ENCODE measurements at places on chromosomes 7 and 10.

DNA sequence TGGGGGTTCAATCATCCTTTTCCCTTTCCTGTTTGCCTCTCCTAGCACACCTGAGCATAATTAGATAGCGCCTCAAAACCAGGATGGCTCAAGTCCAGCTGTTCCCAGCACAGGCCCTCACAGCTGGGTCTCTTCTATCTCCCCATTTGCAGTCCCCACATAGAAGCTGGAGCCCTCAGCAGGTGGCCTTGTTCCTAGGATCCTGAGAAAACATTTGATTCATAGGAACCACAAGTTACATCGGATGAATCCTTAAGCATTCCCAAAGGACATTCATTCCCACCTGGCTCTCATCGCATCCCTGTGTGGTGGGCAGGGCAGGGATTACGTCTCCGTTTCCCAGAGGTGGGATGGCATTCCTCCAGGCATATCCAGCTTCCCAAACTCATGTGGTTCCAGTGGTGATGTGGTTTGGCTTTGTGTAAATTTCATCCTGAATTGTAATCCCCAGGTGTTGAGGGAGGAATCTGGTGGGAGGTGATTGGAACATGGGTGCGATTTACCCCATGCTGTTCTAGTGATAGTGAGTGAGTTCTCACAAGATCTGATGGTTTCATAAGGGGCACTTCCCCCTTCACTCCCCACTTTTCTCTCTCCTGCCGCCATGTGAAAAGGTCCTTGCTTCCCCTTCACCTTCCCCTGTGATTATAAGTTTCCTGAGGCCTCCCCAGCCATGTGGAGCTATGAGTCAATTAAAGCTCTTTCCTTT lies 49.8 kb upstream of the LEP start:
- DNase-seq = no peak

DNA sequence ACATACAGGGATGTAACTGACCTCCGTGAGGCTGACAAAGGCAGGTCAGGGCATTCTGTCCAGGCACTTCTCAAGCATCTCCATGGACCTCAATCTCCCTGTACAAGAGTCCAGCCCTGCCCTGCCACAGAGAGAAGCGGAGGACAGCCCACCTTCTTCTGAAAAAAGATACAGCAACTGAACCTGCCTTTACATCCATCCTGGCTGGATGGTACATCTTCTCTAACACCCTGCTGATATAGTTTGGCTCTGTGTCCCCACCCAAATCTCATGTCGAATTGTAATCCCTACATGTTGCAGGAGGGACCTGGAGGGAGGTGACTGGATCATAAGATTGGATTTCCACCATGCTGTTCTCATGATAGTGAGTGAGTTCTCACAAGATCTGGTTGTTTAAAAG lies 40.5 kb upstream of the KCNMA1 start:
- no peak for DNase-seq

DNA sequence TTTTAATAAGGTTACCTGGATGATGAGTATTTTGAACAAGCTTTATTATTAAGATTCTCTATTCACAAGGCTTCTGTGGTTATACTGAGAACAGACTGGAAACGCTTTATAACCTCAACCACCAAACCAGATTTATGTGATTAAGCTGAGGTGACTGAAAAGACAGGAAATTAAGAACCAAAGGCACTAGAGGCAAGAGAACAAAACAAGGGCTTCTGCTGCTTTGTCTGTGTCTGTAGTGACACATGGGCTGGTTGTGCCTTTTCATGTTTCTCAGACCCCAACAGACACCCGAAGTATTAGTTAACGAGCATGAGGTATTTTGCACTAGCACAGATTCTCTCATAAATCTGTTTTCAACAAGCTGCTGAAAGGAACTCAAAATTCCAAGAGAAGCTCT lies 64.4 kb downstream of the RAPGEF5 start:
- DNase-seq = no peak

GRCh38 chr10:73553761-73554160 lies 37.4 kb downstream of the USP54 start:
- DNase-seq = no peak

DNA sequence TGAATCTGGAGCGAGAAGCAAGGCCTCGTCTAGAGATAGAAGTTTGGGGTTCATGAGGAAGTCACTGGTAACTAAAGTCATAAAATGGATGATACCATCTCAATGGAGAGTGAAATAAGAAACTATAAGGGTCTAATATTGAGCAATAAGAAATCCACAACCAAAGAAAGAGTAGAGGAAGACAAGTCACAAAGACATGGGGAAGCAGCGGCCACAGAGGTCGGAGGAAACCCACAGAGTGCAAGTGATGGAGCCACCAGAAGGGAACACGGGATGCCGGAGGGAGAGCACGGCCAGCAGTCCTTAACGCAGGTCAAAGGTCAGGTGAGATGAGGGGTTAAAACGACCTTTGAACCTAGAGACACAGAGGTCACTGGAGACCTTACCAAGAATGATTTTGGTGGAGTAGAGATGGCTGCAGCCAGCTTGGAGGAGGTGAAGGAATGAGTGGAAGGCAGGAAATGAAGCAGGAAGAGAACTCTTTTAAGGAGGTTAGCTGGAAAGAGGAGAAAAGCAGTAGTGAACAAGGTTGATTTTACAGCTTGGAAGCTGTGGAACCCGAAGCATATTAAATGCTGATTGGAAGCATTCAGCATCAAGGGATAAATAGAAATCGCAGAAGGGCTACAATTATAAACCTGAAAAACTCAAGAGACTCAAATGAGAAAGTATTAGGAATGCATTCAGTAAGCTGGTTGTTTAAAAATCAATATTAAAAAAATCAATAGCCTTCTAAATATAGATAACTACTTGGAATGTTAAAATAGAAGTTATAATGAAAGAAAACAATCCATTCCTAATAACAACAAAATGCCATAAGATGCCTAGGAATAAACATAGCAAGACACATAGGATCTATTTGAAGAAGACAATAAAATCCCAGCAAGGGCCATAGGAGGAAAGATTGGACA lies 93.7 kb downstream of the SVOPL start:
- no peak for DNase-seq

DNA sequence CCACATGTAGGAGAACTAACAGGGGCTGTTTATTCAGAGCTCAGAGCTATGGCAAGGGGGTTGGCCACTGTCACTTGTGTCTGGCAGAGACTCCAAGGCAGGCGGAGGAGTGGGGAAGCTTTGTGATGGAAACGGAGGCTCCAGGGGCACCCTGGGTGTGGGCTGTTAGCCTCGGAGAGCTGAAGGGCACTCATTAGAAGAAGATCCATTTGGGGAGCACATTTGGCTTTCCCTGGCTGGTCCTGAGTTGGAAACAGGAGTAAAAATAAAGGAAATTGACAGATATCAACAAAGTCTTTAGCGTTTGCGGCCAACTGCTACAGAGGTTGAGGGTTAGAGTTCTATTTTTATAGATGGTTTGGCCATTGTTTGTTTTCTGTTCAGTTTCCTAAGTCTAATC lies 288.3 kb upstream of the MKI67 start:
- no peak for DNase-seq

DNA sequence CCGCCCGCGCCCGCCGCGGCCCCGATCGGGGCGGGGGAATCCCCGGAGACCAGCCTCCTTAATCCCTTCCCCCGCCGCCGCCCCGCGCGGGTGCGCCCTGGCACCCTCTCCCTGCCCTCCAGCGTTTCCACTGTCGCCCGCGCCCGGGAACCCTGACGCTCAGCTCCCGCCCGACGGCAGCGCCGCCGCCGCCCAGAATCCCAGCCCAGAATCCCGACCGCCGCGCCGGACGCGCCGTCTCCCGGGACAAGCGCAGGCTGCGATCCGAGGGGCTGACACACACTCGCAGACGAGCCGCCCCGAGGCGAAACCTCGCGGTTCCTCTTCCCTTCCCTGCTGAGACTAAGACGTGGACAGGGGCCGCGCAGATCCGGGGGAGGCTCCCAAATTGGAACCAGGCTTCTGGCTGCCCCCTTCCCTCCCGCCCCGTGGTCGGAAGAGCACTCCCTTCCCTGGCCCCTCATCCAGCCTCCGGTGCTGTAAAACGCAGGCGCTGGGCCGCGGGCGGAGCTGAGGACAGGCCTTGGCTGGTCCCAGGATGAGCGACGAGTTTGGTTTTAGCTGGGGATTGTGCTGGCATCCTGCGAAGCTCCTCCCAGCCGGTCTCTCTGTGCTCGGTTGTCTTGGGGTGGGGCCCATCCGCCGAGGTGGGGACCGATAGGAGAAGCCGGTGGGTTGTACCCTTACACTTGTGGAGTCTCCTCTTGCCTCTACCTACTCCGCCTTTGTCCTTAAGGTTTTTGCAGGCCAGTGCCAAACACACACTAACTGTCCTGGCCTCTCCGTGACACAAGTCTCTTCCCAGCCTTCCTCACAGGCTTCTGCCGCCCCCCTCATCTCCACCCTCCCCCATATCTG lies 1.1 kb downstream of the MARVELD1 start:
- DNase-seq = no peak

GRCh38 chr7:141551094-141551781 lies at the start of gene AGK:
Gene AGK, plus strand, starts transcription at chr7:141551410. Its CDS starts 4,057 bp downstream, at chr7:141555467.
- DNase-seq = peak; percentile 61

DNA sequence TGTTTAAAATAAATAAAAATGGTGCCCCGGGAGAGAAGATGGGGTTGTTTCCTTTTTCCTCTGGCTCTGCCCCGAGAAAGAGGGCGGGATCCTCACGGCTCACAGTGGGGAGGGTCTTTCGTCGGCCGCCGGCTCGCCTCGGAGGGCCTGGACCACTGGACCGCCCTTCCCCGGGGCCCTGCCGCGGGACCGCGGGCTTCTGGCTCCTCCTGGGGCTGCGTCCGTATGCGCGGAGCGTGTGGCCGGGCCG lies 3.5 kb upstream of the IGF2BP3 start:
- DNase-seq = peak; percentile 62

DNA sequence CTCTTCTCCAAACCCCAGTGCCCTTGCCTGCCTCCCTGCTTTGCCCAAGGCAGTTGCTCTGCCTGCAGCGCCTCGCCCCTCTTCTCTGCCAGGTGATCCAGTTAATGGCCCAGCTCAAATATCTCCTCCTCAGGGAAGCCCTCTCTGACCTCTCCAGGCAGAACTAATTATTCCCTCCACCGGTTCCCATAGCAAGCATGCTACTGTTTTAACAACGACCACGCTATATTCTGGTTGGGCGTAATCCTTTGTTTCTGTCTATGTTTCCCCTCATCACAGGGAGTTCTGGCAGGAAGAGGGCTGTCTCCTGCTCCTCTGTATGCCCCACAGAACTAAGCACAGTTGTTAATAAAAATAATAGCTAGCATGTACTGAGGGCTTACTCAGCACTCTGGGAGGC lies 36.8 kb upstream of the R3HCC1L start:
- no peak for DNase-seq

DNA sequence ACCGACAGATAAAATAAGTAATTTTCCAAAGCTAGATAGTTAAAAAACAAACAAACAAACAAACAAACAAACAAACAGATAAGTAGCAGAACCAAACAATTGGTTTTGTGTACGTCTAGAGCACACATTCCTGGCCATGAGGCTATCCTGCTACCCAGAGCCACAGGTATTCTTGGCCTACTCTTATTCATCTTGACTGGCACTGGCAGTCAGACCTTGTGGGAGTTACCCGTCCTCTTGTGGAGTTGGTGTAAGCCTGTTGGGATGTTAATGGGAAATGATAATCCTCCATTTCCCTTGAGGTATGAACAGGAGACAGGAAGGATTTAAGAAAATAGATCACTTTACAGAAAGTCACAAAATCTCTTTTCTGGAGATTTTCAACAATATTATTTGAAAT lies 142.4 kb upstream of the MEOX2 start:
- no peak for DNase-seq

- DNase-seq = no peak
Measured at GRCh38 chr10:55629793-55630490, 731.1 kb downstream of the ZWINT start.

GRCh38 chr7:5068521-5068920 lies 22.9 kb downstream of the RBAK start:
- no peak for DNase-seq

DNA sequence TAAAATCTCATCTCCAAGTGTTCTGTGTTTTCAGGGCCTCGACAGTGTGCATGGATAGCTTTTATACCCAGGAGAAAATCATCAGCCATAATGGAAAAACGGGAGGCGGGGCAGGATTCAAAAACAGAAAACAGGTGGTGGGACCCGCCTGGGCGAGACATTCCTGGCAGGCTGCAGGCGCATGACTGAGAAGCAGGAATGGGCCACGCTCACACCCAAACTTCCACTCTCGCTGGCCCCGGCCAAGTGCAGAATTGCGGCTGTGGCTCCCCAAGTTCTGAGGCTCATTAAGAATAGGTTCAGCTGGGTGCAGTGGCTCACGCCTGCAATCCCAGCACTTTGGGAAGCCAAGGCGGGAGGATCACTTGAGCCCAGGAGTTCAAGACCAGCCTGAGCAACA lies 60.6 kb downstream of the C10orf143 start:
- no peak for DNase-seq

DNA sequence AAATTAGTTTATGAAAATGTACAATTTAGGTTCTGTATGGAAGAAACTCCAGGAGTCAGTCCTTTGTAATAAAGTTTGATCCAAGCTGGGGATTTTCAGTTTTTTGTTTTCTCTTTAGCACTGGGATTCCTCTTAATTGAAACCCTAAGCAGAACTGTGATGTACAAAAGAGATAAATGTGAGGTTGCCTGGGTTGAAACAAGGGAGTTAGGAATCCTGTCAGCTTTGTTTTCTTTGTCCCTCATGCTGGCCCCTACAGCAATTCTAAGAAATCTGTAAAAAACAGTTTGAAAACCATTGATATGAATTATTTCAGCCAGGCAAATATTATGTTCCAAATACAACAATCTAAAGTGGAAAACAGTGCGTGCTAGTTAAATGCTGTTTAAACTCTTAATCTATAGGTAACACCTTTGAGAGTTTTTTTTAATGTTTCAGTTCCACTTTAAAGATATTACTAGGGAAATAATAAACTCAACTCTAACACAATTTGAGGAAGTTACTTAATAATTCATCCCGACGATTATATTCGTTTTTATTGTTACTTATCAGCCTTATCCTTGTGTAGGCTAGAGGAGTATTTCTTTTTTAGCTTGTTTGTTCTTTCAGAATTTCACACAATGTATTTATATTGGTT lies 65.3 kb downstream of the SGCE start:
- no peak for DNase-seq

GRCh38 chr7:48471196-48471595 lies 299.9 kb downstream of the ABCA13 start:
- DNase-seq = no peak

DNA sequence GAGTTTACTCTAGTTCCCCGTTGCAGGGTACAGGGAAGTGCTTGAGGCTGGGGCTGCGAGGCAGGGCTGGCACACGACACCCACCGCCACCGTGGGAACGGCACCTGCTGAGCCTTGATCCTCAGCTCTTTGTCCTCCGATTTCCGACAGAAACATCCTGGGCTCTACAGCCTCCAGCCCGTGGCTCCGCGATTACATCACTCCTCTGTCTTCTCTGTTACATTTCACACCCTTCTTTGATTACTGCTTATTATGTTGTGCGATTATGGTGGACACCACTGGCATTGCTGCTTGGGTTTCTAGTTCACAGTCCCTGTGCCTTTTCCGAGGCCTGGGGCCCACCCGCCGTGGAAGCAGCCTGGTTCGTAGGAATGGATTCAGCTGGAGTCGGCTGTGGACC lies 26.9 kb downstream of the FKBP6 start:
- no peak for DNase-seq

DNA sequence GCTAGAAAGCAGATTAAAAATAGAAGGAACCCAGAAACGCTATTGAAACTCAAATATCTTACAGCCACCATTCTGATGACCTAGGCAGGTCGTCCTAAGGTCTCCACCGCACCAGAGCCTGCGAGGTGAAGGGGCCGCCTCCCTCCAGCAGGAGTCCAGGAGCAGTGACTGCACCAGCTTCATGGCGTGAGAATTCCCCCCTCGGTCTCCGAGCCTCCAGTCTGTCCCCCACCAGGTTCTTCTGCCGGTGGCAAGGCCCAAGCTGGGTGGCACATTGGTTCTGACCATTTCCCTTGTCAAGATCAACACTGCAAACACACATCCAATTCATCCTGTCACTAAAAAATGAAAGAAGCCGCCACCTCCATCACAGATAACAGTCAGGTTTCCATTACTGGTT lies 98.7 kb downstream of the DIP2C start:
- DNase-seq = no peak

Data from NCI-H510A (cell line).